ENCODE measurements at places on chromosomes 6 and 20.

DNA sequence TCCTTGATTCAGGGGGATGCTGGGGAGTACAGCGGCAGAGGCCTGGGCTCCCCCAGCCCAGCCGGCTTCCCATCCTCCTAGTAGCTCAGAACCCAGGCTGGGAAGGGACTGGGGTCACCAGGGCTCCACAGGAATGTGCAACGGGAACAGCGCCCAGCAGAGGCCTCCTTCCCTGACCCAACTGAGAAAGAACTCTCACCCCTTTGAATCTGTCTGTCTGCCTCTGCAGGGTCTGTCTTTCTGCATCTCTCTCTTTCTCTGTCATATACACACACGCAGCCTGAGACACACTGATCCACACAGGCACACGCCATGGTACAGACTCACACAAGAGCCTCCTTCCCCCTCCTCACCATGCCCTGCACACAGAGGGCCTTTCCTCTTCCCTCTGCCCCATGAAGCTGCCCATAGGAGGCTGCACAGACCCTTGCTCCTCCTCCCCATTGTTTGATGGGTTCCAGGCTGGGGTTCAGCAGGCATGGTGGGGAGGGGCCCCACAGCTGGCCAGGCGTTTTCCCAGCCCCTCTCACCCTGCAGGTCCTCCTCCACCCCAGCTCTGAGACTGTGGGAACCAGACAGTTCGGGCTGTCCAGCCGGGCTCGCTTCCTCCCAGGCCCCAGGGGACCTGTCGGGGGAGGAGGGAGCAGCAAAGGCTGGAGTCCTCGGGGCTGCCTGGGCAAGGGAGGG is 2.8 kb downstream of the FOXS1 start:
- DNase-seq = no peak

GRCh38 chr20:59811681-59812171 is 121.7 kb downstream of the SYCP2 start:
- no peak for DNase-seq

- no peak for DNase-seq
These were observed 188.5 kb downstream of the ZNF217 start for GRCh38 chr20:53405139-53405538.

DNA sequence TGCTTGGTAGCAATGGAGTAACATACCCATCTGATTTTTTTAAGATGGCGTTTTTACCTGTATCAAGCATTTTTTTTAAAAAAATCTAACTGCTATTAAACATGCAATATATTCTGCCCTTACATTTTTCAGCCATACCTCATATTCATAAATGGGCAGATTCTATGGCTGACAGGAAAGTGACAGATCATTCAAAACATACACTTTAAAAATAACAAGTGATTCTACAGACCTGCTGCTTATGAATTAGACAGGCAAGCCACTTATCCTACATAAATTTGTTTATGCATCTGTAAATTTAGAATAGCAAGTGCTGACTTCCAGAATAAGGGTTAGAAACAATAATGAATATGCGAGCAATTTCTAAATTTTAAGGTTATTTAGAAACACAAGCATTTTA is 82.7 kb downstream of the TBXT start:
- no peak for DNase-seq

DNA sequence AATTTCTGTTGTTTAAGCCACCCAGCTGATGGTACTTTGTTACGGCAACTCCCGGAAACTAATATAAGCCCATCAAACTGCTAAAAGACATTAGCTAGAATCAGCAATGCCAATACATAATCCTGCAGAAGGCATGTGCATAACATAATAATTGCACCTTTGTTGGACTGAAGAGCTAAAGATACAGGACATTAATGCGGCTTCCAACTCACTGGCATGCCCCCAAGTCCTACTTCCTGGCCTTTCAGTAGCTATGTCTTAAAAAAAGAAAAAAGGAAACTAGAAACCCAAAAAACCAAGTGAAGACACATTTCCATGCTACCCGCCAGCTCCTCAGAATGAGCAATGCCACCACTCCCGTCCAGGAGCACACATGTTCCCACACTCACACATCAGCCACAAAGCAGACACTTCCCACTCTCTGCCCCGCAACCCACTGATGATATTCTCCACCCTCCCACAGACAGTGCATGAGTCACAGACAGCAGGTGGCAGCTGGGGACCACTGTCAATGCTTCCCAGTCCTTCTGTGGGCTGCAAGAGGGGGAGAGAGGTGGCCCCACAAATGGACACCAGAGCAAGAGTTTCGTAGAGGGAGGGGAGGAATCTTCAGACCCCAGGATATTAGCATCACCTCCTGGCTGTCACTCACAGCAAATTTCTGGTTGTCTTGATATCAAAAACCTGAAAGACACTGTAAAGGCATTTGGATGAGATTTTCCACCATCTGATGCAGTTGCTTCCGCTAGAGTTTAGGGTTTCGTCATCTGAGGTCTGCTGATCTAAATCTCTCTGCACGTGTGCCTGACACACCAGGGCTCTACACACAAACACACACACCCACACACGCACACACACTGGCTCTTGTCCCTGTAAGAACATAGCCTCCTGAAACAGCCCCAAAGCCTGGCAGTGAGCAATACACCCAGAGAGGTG is 32.8 kb downstream of the GFOD1 start:
- peak; percentile 66 for DNase-seq

DNA sequence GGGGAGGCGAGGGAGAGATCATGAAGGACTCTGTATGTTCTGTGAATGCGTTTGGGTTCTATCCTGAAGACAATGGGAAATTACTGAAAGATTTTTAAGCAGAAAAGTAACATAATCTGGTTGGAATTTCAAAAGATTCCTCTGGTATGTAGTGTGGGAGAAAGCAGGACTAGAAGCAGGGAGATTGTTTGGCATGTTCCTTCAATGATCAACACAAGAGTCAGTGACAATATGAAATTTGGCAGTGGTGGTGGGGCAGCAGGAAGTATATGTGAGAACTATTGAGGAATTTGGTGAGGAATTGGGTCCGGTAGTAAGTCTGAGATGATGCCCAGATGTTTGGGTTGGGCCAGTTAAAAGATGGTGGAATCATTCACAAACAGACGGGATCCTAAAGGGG is 348.7 kb downstream of the CD83 start:
- no peak for DNase-seq

- DNase-seq = no peak
These were observed 216.4 kb upstream of the MCHR2 start for GRCh38 chr6:100210137-100211117.

DNA sequence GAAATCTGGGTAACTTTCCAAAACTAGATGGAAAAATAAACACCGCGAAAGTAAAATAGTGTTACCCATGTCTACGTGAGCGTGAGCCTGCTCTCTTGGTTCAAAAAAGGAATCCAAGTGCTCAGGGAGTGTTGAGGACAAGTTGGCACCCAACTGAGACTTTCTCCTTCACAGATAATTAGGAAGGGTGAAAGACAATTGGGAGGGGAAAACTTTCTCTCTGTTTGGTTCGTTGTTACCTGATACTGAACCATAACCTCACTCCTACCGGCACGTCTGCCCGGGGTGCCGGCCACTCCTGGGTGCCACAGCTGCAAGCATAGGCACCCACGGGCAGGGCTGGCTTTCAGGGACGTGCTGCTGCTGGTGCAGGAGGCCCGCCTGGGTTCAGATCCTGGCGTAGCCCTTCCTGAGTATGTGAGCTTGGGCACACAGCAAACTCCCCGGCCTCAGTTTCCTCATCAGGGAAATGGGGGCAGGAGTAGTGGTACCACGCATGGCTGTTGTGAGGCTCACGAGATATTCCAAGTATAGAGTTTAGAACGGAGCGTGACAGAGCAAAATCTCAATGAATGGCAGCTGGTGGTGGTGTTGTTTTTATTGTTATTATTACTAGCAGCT is 38.2 kb upstream of the PMEPA1 start:
- DNase-seq = no peak

- DNase-seq = no peak
These were observed 164.5 kb downstream of the MOXD1 start for GRCh38 chr6:132236744-132237143.

- no peak for DNase-seq
These were observed 881 bp upstream of the AIG1 start for GRCh38 chr6:143059663-143060353.

DNA sequence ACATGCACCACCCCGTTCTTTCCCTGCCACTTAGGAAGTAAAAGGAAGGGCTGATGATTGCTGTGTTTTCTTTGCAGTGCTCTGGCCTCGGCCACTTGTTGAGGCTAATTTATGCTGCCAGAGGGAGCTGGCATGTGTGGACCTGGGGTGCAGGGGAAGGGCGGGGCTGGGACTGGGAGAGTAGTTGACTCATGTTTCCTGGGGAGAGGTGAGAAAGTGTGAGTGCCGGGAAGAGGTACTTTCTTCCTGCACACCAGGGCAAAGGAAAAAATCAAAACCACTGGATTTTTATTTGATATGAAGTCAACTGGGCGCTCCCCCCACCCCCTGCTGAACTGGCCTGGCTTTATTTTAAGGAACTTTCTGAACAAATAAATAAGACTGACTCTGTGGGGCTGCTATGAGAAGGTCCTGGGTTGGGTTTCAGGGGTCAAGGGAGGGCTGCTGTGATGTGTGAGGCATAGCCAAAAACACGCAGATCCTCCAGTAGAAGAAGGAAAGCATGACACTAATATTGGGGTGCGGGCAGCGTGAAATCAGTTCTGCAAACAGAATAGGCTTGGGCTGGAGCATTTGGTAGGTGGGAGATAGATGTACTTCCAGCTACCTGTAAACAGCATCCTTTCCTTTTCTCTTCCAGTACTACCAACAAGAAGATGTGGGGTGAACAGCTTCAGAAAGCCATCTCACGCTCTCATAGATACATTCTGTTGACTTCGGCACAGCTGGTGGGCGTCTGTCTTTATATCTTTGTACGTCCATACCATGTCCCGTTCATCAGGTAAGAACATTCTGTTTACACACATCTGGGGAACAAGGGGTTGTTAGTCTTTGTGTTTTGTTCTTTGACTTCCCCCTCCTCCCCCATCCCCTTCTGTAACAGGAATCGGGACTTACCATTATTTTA is 87.5 kb downstream of the SYNJ2 start:
- no peak for DNase-seq

DNA sequence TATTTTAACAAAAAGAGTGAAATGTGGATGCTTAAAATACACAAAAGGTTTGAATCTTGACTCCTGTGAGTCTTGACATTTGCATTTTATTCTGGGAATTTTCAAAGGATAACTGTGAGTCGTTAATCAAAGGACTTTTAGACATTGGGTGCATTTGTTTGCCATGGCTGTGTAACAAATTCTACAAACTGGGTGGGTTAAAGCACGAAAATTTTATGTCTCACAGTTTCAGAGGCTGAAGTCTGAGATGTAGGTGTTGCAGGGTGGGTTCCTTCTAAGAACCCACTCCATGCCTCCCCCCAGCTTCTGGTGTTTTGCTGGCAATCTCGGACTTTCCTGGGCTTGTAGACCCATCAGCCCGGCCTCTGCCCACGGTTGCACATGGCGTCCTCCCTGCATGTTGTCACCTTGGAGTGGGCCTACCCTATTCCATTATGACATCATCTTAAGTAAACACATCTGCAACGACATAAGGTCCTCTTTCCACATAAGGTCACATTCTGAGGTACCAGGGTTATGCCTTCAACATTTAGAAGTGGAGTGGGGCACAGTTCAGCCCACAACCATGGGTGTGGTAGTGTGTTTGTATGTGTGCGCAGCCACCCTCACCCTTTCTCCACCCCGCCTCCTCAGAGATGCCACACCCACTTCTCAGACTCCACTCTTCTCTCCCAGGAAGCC is 113.1 kb downstream of the FOXA2 start:
- no peak for DNase-seq

GRCh38 chr6:105892577-105893262 is 193.4 kb upstream of the PRDM1 start:
- DNase-seq = no peak

GRCh38 chr6:104601721-104602120 is 258.0 kb downstream of the HACE1 start:
- DNase-seq = no peak

DNA sequence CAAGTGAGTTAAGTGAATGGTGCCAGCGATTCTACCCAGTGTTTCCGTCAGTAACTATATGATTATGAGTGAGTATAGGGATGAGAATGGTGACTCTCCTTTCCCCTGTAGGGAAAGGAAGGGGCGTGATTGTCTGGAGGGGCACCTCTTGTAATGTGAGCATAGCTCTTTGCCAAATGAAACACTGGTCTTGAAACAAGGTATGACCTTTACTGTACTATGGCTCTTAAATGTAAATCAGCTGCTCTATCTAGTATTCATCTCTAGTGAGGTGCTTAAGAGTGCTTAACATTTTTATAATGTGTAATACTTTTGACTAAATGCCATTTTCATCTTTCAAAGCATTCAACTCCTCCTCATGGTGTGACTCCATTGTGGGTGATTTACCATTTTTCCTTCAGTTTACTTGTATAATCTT is 11.0 kb downstream of the PANK2 start:
- no peak for DNase-seq
